NCI-H2081 (cell line): ENCODE measurements at places on chromosomes 7 and 10.
A peak's percentile ranks its signal among the peaks of the same experiment; 100 is the strongest.

DNA sequence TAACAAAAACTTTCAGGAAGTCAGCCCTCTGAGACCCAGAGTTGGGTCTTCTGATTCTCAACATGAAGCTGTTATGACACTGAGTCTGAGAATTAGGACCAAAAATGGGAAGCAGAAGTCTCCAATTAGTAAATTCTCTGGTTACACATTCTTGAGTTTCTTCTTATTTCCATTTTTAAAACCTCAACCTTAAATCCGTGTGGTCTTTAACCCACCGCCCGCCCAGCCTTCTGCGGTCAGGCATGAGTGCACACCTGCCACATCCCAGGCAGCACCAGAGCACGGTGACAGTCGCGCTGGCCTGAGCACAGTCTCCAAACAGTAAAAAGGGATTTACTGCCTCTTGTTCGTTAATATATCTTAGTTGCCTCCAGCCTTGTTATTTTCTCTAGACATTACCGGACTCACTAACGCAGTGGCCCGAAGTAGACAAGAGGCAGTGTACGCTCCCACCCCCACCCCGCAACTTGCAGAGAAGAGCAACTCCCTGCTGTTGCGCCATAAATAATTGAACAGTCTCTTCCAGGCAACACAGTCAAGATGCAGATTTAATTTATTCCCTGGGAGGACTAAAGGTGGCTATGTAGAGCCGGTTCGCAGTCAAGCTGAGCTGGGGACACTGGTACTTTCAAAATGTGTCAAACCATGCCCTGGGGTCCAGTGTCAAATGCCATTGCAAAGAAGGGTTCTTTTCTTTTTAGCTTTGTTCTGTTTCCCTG is 147.0 kb upstream of the CELF2 start:
- DNase-seq, result no peak

DNA sequence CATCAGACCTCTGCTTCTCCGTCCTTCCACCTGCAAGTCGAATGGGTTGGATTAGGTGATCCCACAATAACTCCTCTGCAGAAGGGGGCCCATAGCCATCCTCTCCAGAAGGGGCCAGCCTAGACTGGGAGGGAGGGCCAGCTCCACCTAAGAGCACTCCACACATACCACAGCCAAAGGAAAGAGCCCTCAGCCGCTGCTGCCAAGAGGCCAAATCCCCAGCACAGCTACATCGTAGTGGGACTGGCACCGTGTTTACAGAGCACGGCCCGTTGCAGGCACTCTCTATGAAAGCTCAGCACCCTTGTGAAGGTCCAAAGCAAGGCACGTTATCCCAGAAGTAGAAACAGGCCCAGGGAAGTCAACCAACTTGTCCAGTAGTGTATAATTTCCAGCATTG is 5.4 kb downstream of the KCNH2 start:
- no peak for DNase-seq

DNA sequence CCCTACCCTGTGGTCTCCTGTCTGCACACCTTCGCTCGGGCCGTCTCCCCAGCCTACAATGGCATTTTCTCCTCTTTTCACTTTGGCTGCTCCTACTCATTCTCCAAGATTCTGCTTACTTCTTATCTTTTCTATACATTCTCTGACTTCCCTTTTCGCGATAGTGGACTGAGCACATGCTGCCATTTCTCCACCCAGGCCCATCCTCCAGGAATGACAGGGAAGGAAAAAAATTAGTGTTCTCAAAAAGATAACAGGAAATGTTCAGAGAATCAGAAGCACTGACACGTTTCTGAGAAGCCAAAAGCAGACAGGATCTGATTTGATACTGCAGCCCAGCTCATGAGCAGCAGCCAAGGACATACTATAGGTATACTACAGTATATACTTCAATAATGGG is 6.4 kb upstream of the ANXA11 start:
- DNase-seq, result no peak

DNA sequence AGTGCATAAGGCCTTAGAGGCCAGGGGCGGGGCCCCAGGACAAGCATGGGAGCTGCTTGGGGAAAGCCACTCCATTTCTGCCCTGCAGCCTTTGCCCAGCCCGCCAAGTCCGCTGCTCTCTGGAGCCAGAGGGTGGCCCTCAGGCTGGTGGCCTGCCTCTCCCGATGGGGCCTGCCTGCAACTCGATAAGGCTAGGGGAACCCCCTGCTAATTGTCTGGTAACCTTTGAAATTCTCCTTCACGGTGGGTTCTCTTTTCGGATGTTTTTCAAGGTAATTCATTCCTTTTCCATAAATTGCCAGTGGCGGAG is 94.9 kb downstream of the ZMIZ1 start:
- DNase-seq, result no peak

DNA sequence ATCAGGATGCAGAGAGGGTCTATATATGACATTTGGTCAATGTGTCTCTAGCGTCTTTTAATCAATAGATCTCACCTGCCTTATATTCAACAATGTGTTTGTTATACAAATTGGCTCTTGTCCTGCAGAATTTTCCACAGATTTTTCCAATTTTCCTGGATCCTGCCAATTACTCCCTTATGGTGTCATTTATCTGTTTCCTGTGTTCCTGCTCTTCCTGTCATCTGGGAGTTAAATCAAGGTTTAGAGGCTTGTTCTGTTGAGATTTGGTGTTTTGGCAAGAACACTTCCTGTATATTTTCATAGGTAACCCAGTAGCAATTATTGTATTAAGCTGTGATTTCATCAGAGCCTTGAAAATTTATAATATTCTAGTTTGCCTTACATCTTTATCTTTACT is 8.8 kb upstream of the C10orf71 start:
- no peak for DNase-seq

DNA sequence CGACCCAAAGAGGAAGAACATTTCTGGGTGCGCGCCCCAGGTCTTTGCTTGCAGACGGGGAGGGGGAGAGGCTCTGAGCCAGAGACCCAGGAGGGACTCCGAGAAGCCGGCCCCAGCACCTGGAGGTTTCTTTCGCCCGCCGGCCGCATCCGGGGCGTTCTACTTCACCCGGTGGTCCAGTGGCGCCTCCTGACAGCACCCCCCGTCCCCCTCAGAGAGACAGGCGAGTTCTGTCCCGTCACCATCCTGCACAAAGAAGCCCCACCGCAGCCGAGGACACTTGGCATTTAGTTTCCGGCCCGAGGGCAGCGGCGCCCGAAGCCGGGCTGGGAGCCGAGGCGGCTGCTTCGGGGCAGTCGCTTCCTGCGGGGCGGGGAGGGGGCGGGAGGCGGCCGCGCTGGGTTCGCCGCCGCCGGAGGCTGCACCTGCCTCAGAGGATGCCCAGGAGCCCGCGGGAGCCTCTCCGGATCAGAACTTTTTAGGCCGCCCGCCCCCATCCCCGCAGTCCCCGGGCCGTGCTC is at the start of gene TMEM178B:
TSS of gene TMEM178B (plus strand) at position 424 of the 521 bp plus-strand sequence.
- peak; percentile 80 for DNase-seq

- no peak for DNase-seq
These were observed 544.8 kb downstream of the CNTNAP2 start for GRCh38 chr7:146661435-146661834.

- DNase-seq, result no peak
These were observed 316.6 kb upstream of the MAGI2 start for GRCh38 chr7:79770063-79770462.

GRCh38 chr10:31963589-31963980 is 35.0 kb upstream of the ARHGAP12 start:
- no peak for DNase-seq

DNA sequence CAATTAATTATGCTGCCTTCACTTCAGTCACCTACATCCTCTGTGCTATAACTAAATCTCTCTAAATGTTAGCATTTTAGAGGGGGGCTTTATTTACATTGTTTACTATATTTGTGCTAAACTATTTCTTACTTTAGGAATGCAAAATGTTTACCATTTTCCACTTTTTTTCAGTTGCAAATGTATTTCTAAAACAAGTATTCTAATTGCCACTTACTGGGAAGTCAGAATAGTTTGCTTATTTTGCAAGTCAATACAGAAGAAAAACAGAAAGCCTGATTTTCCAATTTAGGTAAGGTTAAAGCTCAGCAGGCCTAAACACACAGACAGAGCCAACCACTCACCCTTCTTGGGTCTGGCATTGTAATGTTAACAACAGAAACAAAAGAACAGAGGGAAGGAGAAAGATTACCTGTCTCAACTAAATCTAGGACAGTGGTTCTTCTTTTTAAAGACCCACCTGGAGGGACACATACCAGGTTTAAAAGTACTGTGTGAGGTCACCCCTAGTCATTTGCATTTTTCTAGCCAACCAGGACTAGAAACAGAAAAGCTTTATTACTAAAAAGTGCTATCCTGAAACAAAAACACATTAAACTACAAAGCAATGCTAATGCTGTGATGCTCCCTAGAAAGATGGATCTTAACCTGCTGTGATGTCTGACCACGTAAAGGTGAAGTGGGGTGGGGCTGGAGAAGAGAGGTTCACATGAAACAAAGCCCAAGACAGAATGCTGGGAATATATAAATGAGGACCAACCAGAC is 178.2 kb downstream of the SLC25A13 start:
- no peak for DNase-seq

DNA sequence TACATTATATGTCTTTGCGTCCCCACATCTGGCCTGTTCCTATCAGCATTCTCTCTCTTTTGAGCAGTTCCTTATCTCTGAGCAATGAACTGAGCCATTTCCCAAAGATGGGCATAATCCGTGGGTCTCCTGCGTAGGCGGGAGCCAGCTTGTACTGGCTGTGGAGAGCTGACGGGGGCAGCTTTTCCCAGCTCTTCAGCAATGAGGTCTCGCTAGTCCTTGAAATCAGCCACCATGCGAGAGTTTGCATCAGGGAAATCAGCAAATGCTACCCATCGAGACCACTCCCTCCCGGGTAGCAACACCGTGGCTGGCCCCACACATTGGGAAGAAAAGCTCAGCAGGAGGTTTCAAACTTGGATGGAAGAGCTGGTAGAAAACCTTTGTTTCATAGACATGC is 51.9 kb upstream of the FAM180A start:
- DNase-seq, result no peak

DNA sequence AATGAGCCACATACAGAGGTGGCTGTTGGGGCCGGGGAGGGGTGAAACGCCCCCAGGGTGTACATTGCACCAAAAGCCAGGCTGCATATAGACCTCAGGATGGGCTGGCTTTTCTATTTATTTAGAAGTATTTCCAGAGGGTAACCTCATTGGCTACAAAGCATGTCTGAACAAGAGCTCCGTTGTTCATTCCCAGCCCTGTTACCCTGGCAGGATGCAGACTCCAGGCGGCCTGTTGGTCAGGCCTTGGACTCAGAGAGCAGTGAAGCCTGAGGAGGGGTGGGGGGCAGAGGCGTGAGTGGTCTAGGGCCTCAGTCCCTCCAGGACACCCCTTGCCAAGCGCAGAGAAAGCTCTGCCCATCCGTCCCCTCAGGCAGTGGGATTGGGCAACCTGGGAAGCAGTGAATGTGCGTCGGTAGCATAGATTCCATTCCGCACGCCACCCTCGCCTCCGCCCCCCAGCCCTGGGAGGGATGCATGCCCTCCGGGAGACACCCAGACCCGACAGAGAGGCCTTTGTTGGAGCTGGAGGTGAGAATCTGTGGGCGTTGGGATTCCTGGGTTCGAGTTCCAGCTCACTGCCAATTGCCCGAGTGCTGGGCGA is 41.9 kb downstream of the TCF7L2 start:
- no peak for DNase-seq

DNA sequence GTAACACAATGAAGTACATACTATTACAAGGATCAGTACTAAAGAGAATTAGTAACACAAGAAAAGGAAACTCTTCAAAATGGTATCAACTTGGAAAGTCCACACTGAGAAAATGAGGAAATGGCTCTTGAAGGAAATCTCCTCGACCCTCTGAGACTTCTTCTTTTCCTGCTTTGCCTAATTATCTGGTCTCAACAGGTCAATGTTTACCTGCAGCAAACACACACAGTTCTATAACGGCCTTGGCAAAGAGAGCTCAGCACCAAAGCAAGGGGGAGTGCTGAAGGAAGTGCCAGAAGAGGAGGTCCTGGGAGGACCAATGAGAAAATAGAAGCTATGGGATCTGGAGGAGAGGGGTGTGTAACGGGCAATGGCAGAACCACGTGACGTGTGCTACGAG is 21.9 kb downstream of the CHCHD3 start:
- DNase-seq, result no peak

GRCh38 chr7:7276161-7276560 is 93.8 kb downstream of the C1GALT1 start:
- no peak for DNase-seq

GRCh38 chr7:3585826-3586225 is 284.8 kb downstream of the SDK1 start:
- no peak for DNase-seq

- DNase-seq, result no peak
These were observed 1.1 kb downstream of the P4HA1 start for GRCh38 chr10:73095481-73096021.

- peak; percentile 5 for DNase-seq
These were observed 53.8 kb downstream of the HGF start for GRCh38 chr7:81715984-81716588.

- no peak for DNase-seq
These were observed 1.8 kb upstream of the LDB3 start for GRCh38 chr10:86666538-86666937.

DNA sequence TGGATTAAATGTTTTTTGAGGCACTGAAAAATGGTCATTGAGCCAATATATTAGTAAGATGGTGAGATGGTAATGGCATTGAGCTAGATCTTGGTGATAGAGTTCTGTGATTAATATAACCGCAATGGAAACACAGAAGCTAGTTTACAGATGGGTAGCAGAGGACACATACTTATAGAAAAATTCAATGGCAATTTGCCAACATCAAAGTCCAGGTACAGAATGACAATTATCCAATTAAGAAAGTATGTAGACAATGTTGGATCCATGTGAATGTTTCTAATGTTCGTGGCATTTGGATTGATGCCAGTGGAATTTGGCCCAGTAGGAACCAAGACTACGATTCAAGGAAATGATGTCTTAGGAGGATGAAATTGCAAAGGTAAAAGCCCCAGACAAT is 187.8 kb downstream of the GNAT3 start:
- DNase-seq, result no peak

DNA sequence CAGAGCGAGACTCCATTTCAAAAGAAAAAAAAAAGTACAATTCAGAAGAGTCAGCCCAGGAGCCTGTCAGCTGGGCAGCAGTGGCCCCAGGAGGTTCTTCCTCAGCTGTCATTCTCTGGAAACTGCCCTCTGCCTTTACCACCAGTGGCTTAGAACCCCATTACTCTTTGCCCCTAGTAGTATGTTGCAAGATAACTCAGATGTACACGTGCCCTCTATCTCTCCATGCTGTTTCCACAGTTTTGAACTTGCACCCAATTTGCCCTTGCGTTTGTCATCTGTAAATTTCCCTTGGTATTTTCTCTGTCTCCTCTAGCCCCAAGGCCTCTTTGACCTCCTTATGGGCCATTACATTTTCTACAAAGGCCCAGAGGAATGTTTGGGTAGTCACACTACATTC is 56.7 kb upstream of the PRKAR2B start:
- no peak for DNase-seq

DNA sequence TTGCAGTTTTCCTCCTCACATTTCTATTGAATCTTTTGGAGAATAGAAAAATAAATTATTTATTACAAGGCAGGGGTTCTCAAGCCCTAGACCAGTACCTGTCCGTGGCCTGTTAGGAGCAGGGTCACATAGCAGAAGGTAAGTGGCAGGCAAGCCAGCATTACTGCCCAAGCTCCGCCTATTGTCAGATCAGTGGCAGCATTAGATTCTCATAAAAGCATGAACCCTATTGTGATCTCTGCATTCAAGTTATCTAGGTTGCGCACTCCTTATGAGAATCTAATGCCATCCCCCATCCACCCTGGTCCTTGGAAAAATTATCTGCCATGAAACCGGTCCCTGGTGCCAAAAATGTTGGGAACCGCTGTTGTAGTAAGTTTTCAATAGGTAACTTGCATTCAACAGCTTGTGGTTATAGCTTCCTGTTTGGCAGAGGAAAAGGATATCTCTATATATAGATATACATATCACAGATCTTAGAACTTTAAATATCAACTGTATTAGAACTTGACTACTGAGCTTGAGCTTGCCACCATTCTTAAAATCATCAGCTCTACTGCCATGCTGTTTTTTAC is 165.1 kb downstream of the AHR start:
- no peak for DNase-seq
